ENCODE measurements at places on chromosomes 12 and 14.
A peak's percentile ranks its signal among the peaks of the same experiment; 100 is the strongest.

DNA sequence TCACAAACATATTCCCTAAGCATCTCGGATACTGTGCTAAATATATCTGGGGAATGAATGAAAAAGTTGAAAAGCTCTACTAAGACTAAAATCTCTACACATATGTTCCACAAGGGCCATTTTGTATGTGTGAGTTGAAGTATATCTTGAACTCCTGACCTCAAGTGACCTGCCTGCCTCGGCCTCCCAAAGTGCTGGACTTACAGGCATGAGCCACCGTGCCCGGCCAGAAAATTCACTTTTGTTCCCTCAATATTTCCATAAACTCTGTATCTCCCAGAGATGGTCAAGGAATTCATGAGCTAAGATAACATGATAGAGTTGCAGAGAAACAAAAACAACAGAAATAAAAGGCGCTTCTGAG lies 1.5 kb upstream of the TUBA1C start:
- no peak for DNase-seq

DNA sequence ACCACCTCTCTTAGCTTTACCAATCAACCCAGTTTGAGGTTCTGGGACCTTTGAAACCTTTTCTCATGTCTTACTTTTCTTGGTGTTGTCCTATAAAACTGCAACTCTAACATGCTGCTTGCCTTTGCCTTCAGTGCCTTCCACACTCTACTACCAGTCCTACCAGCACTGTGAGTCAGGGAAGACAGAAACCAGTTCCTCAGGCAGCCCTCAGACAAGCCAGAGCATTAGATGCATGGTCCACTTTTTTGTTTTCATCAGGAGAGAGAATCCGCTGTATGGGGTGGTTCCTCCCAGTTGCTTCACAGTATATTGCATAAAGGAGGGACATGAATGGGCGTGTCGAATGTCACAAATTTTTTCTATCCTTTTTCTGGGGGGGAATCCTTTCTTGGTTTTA lies 17.3 kb upstream of the KLRB1 start:
- no peak for DNase-seq

- DNase-seq = no peak
These were observed 11.2 kb upstream of the FKBP11 start for GRCh38 chr12:48936379-48936979.

GRCh38 chr12:75754698-75755097 lies 243.3 kb upstream of the KRR1 start:
- DNase-seq = no peak

- DNase-seq = peak; percentile 10
These were observed 324.1 kb downstream of the FLRT2 start for GRCh38 chr14:85853996-85854526.

GRCh38 chr12:124517260-124518050 lies 50.0 kb downstream of the NCOR2 start:
- no peak for DNase-seq

- no peak for DNase-seq
These were observed 25.5 kb downstream of the ZFYVE21 start for GRCh38 chr14:103740991-103741689.

DNA sequence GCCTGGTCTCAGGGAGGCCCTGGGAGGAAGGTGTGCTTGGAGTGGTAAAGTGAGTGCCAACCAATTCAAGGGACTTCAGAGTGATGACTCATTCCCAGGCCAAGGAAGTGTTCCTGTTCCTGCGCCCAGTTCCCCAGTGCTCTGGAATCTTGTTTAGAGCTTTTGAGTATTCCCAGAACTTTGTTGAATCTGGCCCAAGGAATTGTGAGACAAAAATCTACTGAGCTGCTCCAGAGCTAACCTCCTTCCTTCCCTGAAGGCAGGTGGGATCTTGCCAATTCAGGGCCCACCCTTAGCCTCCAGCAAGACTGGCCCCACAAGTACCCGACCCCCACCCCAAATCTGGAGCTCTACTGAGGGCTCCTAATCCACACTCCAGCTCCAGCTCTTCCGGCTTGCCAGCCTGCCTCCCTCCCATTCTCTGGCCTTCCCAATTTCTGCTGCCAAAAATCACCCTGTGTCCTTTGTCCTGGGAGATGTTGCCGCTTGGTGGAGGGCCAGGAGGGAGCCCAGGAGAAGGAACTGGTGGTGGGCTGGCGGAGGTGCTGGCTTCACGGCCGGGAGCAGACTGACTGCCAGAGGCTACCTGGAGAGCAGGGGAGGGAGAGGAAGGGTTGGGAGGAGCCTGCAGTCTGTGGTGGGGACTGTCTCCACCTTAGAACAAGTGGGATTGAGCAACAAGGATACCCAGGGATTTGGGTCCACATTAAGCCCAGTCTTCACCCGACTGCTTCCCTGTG lies 2.0 kb upstream of the ATN1 start:
- DNase-seq = peak; percentile 68

DNA sequence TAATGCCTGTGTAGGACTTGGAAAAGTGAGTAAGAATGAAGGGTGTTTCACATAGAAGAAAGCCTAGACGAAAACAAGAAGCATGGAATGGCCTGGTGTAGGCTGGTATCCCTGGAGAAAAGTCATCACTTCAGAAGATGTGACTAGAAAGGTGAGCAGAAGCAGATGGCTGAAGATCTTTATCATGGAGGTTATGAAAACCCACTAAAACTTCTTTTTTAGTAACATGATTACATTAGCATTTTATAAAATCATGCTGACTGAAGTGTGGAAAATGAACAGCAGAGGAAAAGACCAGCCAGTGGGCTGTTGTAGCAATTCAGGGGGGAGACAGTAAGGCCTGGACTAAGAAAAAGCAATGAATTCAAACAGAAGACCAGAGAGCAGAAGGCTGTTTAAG lies 114.5 kb upstream of the G2E3 start:
- no peak for DNase-seq

DNA sequence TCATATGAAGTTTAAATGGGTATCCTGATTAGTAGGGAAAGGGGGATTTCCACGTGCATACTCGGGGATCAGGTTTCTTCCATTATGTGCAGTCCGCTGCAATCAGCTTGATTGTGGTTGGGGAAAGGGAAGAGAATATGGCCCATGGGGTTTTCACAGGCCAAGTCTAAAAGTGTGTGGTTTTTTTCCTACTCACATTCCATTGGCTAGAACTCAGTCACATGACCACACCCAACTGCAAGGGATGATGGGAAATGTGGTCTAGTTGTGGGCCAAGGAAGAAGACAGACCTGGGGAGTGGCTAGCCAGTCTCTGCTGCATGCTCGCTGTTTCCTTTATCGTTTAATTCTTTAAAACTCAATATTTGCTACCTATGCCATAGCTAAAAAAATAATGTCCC lies 105.1 kb downstream of the PRIMA1 start:
- DNase-seq = no peak

DNA sequence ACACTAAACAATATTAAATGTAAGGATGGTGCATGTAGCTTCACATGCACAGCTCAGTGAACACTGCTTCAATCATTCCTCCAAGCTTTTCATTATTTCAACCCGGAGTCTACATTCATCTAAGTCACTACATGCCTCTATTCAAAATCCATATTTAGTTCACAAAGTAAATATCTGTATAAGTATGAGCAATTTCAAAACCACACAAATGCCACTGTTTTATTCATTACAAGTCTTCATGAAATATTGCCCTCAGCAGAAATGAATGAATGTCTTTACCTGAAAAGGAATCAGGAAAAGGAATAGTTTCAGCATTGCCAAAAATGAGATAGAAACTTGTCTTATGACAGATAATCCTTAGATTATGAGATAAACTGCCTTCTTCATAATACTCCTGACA lies 149.4 kb downstream of the SLC38A4 start:
- no peak for DNase-seq

- DNase-seq = peak; percentile 45
These were observed 93.9 kb downstream of the DAAM1 start for GRCh38 chr14:59282378-59282765.

GRCh38 chr14:77889971-77890442 lies 90.1 kb downstream of the ADCK1 start:
- DNase-seq = peak; percentile 37

- DNase-seq = no peak
These were observed 1.9 kb downstream of the PRKD1 start for GRCh38 chr14:29925736-29926135.

DNA sequence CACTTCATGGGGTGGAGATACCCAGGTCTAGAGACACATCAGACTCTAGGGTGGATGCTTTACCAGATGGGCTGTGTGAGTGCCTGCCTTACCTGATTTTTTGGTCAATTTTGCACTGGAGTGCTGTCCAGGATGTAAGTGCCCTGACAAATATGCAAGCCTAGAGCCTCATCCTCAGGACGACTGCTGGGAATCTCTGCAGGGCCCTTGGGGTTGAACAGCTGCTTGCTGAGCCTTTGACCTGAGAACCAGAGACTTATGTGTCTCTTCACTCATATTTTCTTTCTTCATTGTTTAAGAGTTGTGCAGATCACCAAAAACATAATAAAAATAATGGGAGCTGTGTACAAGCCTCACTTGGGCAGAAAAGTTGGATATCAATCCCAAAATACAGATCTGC lies 551.5 kb upstream of the ATP2B1 start:
- no peak for DNase-seq

GRCh38 chr14:76975051-76975450 lies 53.5 kb downstream of the IRF2BPL start:
- DNase-seq = no peak

- no peak for DNase-seq
These were observed 350.6 kb downstream of the CACNA1C start for GRCh38 chr12:2403221-2403976.

- DNase-seq = no peak
These were observed 459.0 kb upstream of the ATP2B1 start for GRCh38 chr12:90167518-90168208.

- no peak for DNase-seq
These were observed 358.1 kb downstream of the RAD51B start for GRCh38 chr14:68177728-68178127.

DNA sequence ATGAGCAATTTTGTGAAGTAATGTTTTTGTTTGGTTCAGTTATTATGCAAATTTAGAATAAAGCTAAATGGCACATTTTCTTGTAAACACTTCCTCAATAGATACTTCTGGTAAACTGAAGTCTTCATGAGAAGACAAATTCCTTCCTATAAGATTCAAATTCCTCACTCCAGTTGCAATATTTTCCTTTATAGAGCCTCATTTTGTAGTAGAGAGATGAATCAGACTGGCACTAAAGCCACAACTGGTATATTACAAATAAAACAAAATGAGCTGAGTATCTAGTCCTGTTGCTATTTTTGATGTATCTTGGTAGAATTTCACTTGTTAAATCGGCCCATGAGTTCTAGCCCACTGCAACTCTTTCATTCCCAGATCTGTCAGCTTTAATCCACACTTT lies 5.5 kb downstream of the LGR5 start:
- no peak for DNase-seq

All from skeletal muscle cell (primary cell).